Natural killer cell (primary cell): ENCODE measurements at places on chromosomes 7 and 10.

- no peak overlapping the region for H3K4me3 ChIP-seq
- no peaks in the 10 kb centered on the region for H3K4me1 ChIP-seq
- H3K36me3 ChIP-seq = no peaks in the 10 kb centered on the region
- H3K27me3 ChIP-seq = no peaks in the 10 kb centered on the region
These were observed 31.1 kb upstream of the FBXW4 start for GRCh38 chr10:101726115-101726387.

GRCh38 chr10:12238821-12239220 is 42.8 kb downstream of the CDC123 start:
- peaks cover 46% of the 10 kb centered on the region for H3K36me3 ChIP-seq
- H3K27ac ChIP-seq = no peak overlapping the region
- H3K27me3 ChIP-seq = no peaks in the 10 kb centered on the region
- no peak overlapping the region for H3K4me3 ChIP-seq
- DNase-seq = no peak

DNA sequence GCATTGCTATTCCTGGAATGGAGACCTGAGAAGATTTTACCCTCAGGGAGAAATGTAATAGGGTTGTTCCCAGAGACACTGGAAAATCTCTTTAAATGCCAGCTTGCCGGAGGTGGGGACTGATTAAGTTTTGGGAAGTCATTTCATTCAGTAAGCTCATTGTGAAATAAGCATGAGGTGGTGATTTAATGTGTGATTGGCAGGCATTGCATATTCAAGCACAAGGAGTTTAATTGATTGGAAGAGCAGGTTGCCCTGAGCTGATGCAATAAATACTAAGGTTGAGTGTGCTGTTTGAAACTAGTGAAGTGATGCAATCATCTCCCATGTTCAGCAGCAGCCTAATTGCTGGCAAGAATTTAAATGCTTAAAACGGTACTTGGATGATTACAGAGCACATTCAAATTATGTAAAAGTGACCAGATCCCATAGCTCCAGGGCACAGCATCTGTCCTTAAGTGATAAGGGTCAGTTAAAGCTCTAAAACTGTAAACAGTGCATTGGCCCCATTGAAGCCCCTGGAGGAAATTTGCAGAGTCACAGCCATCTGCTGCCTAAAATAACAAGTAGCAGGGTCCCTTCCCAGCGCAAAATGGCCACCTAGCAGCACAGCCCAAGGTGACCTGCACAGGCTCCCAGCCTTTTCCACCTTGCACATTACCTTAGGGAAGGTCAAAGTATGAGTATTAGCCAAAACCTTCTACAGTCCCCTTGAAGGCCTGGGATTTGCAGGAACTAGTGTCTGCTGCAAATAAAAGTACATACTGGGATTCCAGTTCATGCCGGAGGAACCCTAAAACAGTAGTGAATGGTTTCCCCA is 92.1 kb downstream of the CCDC71L start:
- H3K4me3 ChIP-seq = no peak overlapping the region
- H3K27ac ChIP-seq = no peak overlapping the region
- DNase-seq = no peak
- no peaks in the 10 kb centered on the region for H3K27me3 ChIP-seq
- H3K4me1 ChIP-seq = no peaks in the 10 kb centered on the region

GRCh38 chr7:116776610-116777289 is 85.6 kb upstream of the CAPZA2 start:
- H3K27me3 ChIP-seq = no peaks in the 10 kb centered on the region
- no peaks in the 10 kb centered on the region for H3K36me3 ChIP-seq
- H3K4me1 ChIP-seq = no peaks in the 10 kb centered on the region
- H3K4me3 ChIP-seq = no peak overlapping the region
- no peak for DNase-seq

- H3K27me3 ChIP-seq = no peaks in the 10 kb centered on the region
- DNase-seq = no peak
- H3K36me3 ChIP-seq = no peaks in the 10 kb centered on the region
These were observed 96.1 kb downstream of the AMPH start for GRCh38 chr7:38535073-38535472.

- peaks cover 29% of the 10 kb centered on the region for H3K36me3 ChIP-seq
- H3K4me1 ChIP-seq = no peaks in the 10 kb centered on the region
- H3K4me3 ChIP-seq = no peak overlapping the region
- no peak overlapping the region for H3K27ac ChIP-seq
- DNase-seq = no peak
These were observed 9.3 kb downstream of the ZNF212 start for GRCh38 chr7:149248777-149249176.

DNA sequence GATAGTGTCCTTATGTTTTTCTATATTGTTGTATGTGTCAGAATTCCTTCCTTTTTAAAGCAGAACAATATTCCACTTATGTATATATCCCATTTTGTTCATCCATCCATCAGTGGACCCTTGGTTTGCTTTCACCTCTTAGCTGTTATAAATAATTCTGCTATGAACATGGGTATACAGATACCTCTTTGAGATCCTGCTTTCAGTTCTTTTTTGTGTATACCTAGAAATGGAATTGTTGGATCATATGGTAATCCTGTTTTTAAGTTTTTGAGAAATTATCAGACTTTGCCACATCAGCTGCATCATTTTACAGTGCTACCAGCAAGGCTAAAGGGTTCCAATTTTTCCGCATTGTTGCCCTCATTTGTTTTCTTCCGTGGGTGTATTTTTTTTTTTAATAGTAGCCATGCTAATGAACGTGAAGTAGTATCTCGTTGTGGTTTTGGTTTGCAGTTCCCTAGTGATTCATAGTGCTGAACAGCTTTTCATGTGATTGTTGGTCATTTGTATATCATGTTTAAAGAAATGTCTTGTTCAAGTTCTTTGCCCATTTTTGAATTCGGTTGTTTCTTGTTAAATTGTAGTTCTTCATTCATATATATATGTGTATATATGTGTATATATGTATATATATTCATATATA is 87.8 kb downstream of the LCOR start:
- H3K4me1 ChIP-seq = no peaks in the 10 kb centered on the region
- H3K36me3 ChIP-seq = peaks cover 3% of the 10 kb centered on the region
- H3K27ac ChIP-seq = no peak overlapping the region
- no peaks in the 10 kb centered on the region for H3K27me3 ChIP-seq
- no peak for DNase-seq
- no peak overlapping the region for H3K4me3 ChIP-seq
